ENCODE measurements at places on chromosomes 16 and 17.
A peak's percentile ranks its signal among the peaks of the same experiment; 100 is the strongest.

- peak; percentile 64 for DNase-seq
Measured at GRCh38 chr17:48074322-48075081, 26.3 kb downstream of the NFE2L1 start.

- peak; percentile 70 for DNase-seq
Measured at GRCh38 chr17:29124135-29124924, 55.9 kb downstream of the MYO18A start.

GRCh38 chr17:32970281-32970680, 21.4 kb upstream of the SPACA3 start:
- no peak for DNase-seq

GRCh38 chr16:85753559-85753958, 2.7 kb upstream of the C16orf74 start:
- no peak for DNase-seq

DNA sequence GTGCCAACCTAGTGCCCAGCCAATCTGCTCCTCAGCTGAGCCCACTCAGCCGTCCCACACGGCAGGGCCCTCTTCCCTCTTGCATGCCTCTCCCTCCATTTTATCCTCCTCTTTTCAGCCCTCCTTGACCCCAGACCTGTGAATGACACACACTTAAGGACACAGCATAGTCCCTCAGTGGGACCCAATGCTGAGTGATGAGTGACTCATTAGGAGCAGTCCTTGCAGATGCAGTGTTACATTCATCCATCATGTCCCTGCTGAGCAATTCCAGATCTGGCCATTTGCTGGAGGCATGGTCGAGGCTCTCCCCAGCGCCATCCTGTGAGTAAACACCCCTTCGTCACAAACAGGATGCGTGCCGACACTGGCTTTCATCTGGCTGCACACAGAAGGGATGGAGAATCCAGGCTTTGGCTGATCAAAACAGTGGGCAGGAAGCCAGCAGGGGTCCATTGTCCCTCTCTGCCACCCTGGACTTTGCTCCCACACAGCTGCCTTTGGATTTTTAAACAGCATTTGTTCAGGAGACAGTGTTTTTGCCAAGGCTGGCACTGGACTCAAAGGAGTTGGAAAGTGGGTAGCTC, 122.6 kb downstream of the AXIN2 start:
- peak; percentile 96 for DNase-seq

GRCh38 chr17:4369557-4370230, 3.2 kb upstream of the UBE2G1 start:
- DNase-seq: no peak
